Left lung (tissue), 14 donors: ENCODE measurements at places on chromosomes 13 and 19.
A peak's percentile ranks its signal among the peaks of the same experiment; 100 is the strongest.

- DNase-seq, result no peak
Observed at GRCh38 chr13:109131698-109132257, 502.4 kb downstream of the MYO16 start.

DNA sequence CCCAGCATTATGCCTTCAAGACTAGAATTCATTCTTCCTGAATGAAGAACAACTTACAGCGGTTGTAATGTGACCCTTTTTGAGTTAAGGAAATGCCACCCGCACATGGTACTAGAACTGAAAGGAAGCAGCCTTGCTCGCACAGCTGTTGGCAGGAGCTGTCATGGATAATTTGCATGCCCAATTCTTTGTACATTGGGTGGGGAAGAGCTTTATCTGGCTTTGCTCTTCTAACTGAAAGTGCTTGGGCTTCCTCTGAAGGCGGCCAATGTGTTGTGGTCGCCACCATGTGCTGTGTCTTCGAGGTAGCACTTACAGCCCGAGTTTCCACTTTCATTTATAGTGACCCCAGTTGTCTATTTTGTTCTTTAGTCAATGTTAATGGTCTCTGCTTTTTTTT, 3.4 kb downstream of the CCNE1 start:
- no peak for DNase-seq

DNA sequence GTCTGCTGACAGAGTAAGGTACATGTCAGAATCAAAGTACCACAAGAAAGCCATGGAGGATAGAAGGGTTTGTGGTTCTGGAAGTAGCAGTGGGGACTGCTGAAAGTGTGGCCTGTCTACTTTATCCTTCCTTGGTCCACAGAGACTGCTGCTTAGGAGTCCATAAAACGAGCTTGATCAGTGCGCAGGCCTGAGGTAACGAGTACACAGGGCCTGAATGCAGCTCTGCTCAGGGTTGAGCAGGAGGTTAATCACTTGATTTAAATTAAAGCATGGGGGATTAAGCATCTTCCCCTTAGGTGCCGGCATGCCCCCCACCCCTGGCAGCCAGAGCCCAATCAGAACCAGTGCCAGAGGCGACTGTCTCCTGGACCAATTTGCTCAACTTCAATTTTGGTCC, 34.9 kb upstream of the WASF3 start:
- no peak for DNase-seq

DNA sequence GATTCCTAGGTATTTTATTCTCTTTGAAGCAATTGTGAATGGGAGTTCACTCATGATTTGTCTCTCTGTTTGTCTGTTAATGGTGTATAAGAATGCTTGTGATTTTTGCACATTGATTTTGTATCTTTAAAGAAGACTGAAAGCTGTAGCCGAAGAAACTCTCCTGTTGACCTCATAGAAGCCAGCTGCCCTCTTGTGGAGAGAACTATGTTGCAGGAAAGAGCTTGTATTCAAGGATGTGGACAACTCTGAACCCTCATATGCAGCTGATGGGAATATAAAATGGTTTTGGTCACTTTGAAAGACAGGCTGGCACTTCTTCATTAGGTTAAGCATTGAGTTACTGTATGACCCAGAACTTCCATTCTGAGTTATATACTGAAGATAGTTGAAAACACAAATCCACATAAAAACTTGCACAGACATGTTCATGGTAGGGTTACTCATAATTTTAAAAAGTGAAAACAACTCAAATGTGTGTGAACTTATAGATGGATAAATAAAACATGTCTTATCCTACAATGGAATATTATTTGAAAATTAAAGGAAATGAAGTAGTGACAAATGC, 65.8 kb upstream of the SLITRK6 start:
- DNase-seq, result no peak

DNA sequence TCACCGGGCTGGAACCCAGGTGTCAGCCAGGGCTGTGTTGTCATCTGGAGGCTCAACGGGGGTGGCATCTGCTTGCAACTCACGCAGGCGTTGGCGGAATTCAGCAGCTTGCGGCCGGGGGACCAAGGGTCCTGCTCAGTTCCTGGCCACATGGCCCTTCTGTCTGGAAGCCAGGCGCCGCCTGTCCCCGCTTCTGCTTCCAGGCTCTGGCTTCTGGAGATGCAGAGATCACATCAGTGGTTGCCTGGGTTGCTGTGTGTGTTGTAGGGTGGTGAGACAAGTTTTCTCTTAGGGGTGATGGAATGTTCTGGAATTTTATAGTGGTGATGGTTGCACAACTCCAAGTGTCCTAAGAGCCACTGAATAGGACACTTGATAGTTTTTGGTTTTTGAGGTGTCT, 5.0 kb downstream of the ADAT3 start:
- DNase-seq, result no peak

DNA sequence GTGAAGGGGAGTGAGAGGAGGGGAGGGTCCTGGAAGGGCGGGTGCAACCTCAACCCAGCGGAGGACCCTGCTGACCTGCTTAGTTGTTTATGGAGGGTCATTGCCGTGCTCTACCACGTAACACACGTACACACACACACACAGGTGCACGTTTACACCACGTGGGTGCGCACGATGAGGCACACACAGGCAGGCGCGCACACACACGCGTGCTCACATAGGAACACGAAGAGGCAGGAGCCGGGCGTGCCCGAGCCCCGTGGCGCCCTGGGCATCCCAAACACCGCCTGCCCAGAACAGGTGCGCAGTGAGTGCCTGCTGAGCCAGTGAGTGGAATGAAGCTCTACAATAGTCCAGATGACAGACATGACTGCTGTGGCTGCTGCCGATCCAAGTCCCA, 11.2 kb upstream of the MADCAM1 start:
- no peak for DNase-seq

GRCh38 chr19:3225677-3226093, 1.2 kb downstream of the CELF5 start:
- DNase-seq, result no peak

DNA sequence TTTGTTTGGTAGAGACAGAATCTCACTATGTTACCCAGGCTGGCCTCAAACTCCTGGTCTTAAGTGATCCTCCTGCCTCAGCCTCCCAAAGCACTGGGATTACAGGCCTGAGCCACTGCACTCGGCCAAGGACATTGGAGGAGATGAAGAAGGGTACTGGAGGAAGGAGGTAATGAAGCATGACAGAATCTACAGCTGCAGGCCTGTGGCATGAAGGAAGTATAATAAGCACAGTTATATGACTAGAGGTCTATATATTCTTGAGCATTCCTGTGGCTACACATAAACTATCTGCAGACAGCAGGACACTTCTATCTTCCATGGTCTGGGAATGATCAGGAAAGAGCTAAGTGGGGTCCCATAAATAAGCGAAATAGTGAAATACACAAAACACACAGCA, 18.2 kb downstream of the ZNF565 start:
- DNase-seq, result no peak

DNA sequence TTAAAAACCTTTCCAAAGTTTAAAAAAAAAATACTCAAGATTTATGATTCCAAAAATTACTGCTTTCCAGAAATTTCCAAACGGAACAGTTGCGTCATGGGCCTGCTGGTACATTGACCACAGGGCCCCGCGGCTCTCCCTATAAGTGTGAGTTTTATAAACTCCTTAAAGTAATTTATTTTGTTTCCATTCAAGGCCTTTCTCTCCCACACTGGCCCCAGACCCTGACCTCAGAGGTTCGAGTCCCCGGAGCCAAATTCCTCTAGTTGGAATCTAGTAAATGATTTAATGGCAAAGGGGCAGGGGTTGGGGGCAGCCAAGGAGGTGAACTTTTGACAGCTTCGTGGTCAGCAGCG, 97.5 kb downstream of the INSR start:
- DNase-seq, result peak; percentile 40

DNA sequence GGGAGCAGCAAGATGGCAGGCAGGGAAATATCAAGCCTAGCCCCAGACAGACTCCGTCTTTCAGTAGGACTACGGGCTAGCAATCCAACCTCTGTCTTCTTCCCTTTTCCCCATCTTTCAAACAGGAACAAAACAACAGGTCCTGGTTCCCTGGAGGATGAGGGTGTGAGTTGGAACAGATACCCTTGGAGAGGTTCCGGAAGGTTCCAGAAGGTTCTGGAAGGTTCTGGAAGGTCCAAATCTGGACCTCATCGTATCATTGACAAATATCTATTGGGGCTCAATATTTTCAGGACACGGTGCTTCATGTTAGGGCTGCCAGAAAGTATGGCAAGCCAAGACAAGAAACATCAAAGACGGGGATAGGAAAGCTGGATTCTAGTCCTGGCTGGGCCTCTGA, 28.5 kb upstream of the FEM1A start:
- no peak for DNase-seq

DNA sequence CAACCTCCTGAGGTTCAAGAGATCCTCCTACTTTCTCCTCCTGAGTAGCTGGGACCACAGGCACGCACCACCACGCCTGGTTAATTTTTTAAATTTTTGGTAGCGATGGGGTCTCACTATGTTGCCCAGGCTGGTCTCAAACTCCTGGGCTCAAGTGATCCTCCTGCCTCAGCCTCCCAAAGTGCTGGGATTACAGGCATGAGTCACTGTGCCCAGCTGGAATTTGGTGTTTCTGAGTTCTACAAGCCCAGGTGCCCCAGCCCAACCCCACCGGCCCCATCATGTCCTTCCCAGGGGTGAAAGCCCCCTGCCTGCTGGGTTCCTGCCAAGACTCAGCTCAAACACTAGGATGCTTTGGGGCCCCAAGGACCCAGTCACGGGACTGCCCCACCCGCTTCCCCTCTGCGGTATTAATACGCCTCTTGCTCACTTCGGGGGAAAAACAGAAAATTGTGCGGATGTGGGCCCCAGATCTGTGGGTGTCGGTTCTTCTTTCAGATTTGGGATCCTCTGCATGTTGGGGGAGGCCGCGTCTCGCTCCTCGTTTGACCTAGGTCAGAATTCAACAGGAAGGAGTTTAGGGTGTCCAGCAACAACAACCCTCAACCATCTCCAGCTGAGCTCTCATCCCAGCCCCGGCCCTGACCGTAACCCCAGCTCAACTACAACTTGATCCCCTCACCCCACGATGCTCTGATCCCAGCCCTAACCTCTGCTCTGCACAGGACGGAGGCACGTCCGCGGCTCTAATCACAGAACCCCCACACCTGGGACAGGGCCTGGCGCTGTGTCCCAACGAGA, 3.7 kb upstream of the FCER2 start:
- peak; percentile 91 for DNase-seq

DNA sequence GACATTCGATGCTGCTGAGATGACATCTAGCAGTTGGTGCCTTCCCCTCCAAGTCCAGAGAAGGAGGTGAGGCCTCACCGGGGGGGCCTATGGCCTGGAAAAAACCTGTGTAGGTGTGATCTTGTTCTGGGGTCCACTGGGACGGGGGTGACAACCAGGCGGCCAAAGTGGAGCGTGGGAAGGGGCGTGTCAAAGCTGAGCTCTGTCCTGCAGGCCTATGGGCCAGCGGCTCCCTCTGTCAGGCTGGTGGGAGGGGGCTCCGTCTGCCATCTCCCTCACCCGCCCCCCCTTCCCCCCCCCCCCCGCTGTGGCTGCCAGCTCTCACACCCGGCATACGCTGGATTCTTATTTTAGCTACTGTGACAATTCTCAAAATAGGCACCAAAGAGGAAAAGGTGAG, 56.7 kb upstream of the UQCRFS1 start:
- DNase-seq, result no peak

GRCh38 chr19:6297202-6297601, 17.4 kb upstream of the MLLT1 start:
- no peak for DNase-seq

DNA sequence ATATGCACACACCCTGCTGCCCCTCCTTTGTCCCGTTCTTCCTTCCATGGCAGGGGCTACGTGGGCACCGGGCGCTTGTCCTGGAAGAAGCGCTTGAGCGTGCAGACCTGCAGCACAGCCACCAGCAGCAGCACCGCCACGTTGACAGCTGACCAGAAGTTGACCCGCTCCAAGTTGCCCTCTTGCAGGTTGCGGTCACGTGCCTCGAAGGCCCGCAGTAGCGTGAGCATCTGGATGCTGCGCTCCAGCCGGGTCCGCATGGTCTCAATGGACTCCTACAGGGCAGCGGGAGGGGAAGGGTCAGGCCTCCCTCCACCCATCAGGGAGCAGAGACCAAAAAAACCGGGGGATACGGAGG, 3.1 kb downstream of the TMED1 start:
- no peak for DNase-seq
